ENCODE measurements at places on chromosomes 11 and 22.

GRCh38 chr11:112655371-112655770, 305.8 kb upstream of the NCAM1 start:
- no peak for DNase-seq

DNA sequence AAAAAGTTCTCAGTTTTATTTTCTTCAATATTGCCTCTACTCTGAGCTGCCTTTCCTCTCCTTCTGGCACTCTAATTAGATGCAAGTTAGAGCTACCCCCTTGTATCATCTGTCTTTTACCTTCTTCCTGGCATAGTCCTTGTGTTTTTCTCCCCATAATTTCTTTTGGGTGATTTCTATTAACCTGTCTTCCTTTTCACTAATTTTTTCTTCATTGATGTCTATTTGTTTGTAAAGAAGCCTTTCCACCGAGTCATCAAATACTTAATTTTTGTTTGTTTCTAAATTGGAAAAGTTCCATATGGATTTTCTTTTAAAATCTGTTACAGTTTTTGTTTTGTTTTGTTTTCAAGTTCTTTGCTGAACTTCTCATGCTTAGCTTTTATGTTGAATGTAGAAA, 558.1 kb downstream of the TBC1D22A start:
- DNase-seq = no peak

- DNase-seq = no peak
Measured at GRCh38 chr22:29581799-29582198, 886 bp upstream of the NIPSNAP1 start.

- no peak for DNase-seq
Measured at GRCh38 chr11:88117281-88117858, 57.9 kb downstream of the RAB38 start.

Data from activated CD4-positive, alpha-beta T cell treated with anti-CD3 and anti-CD28 coated beads for 24 hours (primary cell).